ENCODE measurements at places on chromosomes 4 and X. TPM values are rescaled to one million over a fixed set of nuclear protein-coding genes. Genes with fewer than 3 reads are reported as not detected.

ADH4 gene
- polyA plus RNA-seq, result 0.22 TPM

ENPEP gene
- polyA plus RNA-seq, result 2.0 TPM

GABRG1 gene
- polyA plus RNA-seq, result 0.01 TPM

MTMR8 gene
- polyA plus RNA-seq, result 0.91 TPM

BEX2 gene
- 9.8 TPM for polyA plus RNA-seq

FRMPD4 gene
- 0.06 TPM for polyA plus RNA-seq

EDA2R gene
- 0.35 TPM for polyA plus RNA-seq

BST1 gene
- polyA plus RNA-seq, result 21.0 TPM

CXCL11 gene
- polyA plus RNA-seq, result 0.06 TPM

GC gene
- polyA plus RNA-seq, result 1.5 TPM

Measured in urinary bladder (tissue), 4 donors.